ENCODE measurements at places on chromosomes 5 and 9.

- peak; percentile 31 for DNase-seq
Observed at GRCh38 chr9:21801683-21802417, 586 bp upstream of the MTAP start.

DNA sequence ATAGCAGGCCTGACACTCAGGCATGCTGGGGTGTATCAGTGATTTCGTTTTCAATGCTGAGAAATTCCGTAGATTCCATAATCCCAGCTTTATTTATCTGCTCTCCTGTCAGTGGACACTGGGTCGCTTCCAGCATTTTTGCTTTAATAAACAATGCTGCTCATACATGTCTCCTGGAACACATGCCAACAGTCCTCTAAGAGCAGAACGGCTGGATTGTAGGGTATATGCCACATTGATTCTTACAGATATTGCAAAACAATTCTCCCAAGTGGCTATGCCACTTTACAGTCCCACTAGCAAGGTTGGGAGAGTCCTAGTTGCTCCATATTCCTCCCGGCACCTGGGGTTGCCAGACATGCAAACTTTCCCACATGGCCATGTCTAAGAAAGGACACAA, 81.9 kb downstream of the RAPGEF1 start:
- DNase-seq, result no peak

DNA sequence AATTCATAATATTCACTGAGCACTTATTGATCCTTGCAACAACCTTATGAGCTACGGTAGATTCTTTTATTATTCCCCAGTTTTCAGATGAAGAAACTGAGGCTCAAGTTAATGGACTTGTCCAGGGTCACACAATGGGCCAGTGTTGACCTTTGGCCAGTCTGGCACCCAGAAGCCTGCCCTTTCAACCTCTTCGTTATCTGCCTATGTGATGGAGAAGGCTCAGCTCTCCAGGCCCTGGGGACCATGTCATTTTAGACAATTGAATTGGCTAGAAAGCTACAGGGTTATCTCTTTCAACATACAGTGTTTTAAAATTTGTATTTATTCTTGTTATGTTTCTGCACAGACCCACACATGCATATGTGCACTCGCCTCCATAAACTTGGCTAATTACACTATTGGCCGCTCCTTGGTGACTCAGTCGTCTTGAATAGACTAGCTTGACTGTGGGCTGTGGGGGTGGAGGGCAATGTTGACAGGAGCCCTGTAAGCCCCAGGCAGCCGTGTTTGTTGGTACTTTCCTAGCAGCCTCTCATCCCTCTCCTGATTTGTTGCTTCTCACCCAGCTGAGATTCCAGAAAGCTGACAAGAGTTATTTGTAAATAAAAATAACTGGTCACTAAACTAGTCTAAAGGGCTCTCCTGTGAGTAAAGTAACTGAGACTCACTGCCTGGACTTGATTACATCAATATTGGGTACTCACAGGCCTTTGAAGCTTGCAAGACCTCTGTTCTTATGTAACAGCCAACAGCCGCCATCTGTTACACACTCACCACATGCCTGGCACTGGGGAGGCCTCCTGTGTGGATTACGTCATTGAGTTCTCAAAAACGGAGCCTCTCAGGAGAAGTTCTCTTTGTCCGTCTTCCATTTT, 8.5 kb upstream of the ANGPTL2 start:
- no peak for DNase-seq

DNA sequence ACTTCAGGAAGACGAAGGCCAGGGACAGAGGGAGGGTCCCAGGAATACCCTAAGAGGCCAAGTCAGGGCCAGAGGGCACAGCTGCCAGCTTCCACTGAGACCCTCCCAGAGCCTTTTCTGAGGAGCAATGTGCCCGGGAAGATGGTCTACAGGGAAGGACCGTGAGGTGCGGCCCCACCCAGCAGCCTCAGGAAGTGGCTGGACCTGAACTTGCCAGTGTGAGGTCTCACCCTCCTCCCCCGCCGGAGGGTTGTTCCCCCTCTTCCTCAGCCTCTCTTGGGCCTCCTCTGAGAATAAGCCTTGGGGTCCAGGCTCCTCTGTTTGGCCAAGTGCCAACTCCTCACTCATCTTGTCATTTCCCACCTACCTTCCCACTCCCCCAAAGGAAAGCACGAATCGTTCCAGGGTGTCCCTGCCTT, 13.4 kb upstream of the SLC25A51 start:
- DNase-seq, result no peak

DNA sequence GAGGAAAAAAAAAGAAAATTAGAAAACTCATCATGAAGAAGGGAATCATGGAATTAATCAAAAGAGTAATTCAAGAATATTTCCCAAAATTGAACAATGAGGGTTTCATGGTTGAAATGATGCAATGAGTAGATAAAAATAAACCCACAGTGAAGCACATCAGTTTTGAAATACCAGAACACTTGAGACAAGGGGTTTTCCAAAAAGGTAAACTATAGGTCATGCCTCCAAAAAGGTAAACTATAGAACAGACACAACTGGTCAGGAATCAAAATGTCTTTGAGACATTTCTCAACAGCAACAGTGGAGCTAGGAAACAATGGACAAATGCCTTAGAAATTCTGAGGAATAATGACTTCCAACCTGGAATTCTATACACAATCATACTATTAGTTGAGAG, 60.2 kb upstream of the PCSK5 start:
- no peak for DNase-seq

- DNase-seq, result no peak
Observed at GRCh38 chr5:95777441-95777840, 45.1 kb downstream of the GLRX start.

Data from activated CD8-positive, alpha-beta T cell treated with anti-CD3 and anti-CD28 coated beads for 36 hours (primary cell).